ENCODE measurements at places on chromosomes 7 and 10.
A peak's percentile ranks its signal among the peaks of the same experiment; 100 is the strongest.

GRCh38 chr7:86598311-86598710 lies 45.4 kb upstream of the GRM3 start:
- no peak for DNase-seq

- no peak for DNase-seq
These were observed 71.6 kb upstream of the GJD4 start for GRCh38 chr10:35533565-35533964.

- no peak for DNase-seq
These were observed 7.8 kb upstream of the BLNK start for GRCh38 chr10:96279191-96279641.

DNA sequence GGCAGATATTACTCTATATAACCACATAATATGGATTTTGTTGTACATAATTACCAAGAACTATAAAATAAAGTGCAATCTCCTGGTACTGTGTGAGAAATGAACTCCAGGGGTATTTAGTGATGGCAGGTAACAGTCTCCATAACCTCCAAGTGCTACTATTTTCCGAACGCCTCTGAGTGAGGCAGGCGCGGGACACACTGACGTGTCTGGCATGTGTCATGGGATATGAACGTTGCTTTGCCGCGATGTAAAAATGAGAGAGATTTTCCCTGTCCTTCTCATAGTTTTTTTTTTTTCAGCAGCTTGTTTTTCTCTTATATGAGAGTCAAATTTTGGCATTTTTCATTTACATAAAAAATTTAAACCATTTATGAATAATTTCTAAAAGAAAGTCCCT lies 3.6 kb downstream of the ADARB2 start:
- no peak for DNase-seq

DNA sequence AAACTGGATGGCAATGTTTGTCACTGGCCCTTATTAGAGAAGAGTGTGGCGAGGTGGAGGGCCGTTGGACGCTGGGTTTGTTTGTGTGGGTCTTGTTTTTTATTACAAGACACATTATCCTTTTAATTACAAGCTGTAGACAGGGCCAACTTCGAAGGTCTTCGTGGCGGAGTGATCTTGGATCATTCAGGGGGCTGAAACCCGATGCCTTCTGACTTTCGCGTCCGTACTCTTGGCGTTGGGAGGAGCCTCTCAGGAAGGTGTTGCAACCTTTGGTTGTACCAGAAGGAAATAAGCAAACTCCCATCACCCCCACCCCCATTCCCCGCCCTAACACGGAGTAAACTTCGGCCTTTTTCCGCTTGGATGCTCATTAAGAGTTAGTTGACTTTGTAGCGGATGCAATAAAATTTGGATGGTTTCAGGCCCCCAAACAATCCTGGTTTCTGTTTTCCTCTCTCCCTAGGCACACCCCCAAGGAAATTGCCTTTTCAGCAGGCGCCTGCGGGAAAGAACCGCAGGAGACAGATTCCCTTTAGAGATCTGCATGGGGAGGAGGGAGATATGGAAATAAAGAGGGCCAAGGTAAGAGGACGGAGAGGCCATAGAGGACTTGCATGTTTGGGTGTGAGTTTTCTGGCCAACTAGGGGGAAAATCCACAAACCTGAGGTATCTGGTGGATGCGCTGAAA lies 294.5 kb upstream of the NFE2L3 start:
- DNase-seq = peak; percentile 83

GRCh38 chr10:112365451-112365850 lies 8.5 kb upstream of the ACSL5 start:
- DNase-seq = no peak

- peak; percentile 49 for DNase-seq
These were observed 166.4 kb downstream of the C7orf25 start for GRCh38 chr7:42745357-42746059.

- DNase-seq = no peak
These were observed 3.2 kb downstream of the TRIL start for GRCh38 chr7:28954946-28955345.

DNA sequence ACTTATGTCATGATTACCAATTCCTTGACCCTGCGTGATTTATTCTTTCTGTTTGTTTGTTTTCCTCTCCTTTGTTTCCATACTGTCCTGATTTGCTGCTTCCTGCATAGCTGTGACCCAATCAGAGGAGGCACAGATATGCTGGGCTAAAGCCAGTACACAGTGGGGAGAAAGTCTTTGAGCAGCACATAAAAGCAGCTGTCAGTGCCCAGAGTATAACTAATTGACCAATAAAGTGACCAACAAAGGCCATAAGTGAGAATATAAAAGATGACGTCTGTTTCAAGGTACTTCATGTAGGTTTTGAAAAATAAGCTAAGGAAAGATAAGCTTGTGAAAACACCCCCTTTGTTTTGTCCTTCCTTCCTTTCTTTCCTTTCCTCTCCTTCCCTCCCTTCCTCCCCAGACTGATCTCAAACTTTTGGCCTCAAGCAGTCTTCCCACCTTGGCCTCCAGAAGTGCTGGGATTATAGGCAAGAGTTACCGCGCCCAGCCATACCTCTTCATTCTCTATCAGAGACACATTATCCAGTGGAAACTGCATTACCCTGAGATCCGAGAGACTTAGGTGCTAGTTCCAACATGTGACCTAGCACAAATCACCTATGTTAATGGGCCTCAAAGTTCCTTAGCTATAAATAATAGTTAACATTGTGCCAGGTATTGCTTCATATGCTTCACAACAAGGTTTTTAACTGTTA lies 17.0 kb downstream of the BCAP29 start:
- no peak for DNase-seq

Data from GM23248 (cell line).